Stimulated activated CD4-positive, alpha-beta T cell treated with anti-CD3 and anti-CD28 coated beads, Interleukin-12 subunit alpha, Interleukin-12 subunit beta, amount 100 ng/mL, for 24 hours (primary cell): ENCODE measurements at places on chromosomes 12 and 14.

DNA sequence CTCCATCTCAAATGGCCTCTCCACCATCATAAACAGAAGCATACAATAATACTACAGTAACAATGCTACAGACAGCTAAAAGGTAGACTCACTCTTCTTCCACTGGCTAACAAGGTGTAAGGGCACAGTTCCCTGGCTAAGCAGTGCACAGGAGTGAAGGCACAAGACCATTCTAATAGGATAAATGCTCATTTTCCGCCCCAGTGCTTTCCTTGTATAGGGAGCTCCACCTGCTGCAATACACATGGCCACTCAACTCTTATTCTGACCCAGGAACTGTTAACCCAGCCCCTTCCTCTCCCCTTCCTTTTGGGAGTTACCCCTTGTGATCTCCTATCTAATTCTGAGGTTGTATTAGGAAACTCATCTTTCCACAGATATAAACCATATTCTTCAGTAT is 124.6 kb downstream of the KCNK10 start:
- DNase-seq = no peak

DNA sequence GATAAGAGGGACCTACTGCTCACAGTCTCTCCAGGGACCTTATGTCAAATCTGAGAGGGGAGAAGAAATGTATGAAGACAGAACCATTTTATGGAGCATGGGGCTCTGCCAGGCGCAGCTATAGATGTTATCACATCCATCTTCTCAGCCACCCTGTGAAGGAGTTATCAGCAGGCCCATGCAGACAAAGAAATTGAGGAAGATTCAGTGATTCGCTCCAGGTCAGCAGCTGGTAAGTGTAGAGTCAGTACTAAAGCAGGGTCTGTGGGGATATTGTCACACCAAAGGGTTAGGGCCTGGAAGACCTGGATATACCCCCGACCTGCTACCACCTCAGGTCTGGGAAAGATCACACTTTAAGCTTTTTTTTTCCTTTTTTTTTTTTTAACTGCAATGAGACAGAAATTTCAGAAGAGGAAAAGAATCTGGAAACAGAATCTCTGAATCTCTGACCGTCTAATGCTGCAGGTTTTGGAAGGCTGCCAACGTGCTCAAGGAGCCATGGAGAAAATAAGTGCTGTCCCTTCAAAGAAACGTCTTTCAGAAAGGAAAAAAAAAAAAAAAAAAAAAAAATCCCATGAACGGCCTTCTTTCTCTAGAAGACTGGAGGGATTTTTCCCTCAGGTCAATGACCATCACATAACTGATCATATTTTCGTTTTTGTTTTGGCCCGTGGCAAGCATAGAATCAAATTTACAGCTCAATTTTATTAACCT is 73.3 kb upstream of the PLEKHG7 start:
- no peak for DNase-seq

DNA sequence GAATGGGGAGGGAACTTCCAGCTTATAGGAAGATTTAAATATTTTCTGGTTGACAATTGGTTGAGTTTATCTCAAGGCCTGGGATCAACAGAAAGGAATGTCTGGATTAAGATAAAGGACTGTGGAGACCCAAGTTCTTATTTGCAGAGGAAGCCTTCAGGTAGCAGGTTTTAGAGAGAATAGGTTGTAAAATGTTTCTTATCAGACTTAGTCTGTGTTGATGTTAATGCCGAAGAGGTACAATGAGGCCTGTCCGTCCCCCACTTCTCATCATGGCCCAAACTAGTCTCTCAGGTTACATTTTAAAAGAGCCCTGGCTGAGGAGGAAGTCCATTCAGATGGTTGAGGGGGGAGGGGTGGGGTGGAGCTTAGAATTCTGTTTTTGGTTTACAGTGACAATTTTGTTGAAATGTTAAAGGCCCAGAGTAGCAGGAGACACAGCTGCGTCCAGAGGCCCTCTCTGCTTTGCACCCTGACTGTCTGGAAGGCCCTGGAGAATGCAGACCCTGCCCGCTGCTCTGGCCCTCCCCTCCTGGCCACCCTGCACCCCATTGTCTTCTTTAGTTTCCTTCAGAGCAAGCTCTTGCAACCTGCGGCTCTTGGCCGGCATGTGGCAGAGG is 672.5 kb upstream of the TMEM132C start:
- no peak for DNase-seq

GRCh38 chr12:131861261-131862083 is 33.0 kb upstream of the ULK1 start:
- DNase-seq = no peak

- DNase-seq = peak; percentile 43
Observed at GRCh38 chr12:123150744-123151456, at the start of gene PITPNM2. TSS of gene PITPNM2 (minus strand) at chr12:123151090. CDS start at chr12:123034590, 116,500 bp downstream.

GRCh38 chr12:2944401-2945047 is 14.7 kb upstream of the TEAD4 start:
- DNase-seq = no peak

DNA sequence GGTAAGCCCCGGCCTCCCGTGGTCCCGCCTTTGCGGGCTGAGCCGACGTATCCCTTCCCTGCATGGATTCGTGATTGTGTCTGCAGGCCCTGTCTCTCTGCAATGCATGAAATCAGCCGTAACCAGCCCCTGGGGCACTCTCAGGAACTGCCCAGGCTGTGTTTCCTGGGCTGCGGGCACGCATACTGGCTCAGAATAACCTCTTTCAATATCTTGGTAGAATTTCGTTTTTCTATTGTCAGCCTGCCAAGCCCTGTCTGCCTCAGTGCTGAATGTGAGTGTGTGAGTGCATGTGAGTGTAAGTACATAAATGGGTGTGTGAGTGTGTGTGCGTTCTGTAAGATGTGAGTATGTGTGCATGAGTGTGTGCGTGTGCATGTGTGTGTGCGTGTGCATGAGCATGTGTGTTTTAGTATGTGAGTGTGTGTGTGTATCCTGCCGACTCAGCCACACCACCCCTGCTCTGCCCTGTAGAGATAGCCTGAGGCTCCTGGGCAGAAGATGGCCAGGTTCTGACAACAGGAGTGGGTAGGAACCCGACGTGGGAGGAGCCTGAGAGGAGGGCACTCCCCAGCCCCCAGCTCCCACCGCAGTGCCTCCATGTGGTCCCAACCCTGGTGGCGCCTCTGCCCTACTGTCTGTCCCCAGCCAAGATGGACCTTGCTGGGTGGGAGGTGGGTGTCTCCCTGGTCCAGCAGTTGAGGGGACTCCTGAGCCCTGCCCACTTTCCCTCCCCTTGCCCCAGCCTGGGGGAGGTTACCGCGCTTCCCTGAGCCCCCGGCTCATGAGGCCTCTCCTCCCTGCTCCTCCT is 268.8 kb downstream of the ADGRD1 start:
- no peak for DNase-seq

DNA sequence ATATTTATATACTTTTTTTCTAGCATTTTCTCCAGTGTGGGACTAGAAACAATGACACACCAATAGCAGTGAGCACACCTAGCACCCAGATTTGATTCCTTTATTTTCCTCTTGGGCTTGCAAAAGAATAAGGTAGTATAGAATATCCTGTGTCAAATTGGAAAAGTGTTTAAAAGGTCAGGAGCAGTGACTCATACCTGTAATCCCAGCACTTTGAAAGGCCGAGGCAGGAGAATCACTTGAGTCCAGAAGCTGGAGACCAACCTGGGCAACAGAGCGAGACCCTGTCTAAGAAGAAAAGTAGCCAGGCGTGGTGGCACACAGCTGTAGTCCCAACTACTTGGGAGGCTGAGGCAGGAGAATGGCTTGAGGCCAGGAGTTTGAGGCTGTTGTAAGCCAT is 53.8 kb upstream of the SGPP1 start:
- DNase-seq = no peak

DNA sequence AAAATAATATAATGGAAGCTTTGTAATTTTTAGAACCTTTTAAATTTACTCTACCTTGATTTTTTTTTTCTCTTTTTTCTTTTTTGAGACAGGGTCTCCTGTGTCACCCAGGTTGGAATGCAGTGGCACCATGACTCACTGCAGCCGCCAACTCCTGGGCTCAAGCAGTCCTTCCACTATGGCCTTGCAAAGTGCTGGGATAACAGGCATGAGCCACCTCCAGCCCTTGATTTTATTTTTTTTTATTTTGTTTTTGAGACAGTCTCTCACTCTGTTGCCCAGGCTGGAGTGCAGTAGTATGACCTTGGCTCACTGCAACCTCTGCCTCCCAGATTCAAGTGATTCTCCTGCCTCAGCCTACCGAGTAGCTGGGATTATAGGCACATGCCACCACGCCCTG is 65.3 kb upstream of the TRAF3 start:
- no peak for DNase-seq

DNA sequence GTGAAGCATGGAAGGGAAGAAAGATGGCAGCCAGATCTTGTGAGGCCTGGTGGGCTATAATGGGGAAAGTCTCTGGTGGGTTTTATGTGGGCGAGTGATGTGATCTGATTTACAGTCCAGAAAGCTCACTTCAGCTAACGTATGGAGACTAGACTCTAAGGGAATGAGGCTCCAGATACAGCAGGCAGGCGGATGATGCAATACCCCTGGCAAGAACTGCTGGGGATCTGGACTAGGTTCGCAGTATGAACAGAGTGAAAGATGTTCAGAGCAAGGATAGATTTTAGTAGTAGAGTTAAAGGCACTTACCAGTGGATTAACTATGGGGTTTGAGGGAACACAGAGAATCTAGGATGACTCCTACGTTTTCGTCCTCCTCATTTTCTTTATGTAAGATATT is 253.1 kb downstream of the ANO2 start:
- DNase-seq = no peak

DNA sequence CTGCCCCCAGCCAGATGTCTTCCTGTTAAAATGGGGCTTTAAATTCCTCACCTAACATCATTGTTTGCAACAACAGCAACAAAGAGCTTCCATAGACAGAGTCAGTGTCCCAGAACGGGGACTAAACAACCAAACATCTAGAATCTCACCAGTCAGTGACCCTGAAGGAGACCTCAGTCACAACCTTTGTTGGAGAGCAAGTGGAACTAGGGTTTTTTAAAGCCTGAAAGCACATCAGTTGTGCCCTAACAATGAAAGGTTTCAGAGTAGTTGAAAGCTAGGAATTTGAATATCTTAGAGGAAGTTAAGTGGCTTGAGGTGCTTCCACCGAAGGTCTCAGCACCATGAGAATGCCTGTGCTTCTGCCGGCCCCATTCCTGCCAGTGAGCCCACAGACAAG is 5.0 kb upstream of the ALDH2 start:
- DNase-seq = no peak

DNA sequence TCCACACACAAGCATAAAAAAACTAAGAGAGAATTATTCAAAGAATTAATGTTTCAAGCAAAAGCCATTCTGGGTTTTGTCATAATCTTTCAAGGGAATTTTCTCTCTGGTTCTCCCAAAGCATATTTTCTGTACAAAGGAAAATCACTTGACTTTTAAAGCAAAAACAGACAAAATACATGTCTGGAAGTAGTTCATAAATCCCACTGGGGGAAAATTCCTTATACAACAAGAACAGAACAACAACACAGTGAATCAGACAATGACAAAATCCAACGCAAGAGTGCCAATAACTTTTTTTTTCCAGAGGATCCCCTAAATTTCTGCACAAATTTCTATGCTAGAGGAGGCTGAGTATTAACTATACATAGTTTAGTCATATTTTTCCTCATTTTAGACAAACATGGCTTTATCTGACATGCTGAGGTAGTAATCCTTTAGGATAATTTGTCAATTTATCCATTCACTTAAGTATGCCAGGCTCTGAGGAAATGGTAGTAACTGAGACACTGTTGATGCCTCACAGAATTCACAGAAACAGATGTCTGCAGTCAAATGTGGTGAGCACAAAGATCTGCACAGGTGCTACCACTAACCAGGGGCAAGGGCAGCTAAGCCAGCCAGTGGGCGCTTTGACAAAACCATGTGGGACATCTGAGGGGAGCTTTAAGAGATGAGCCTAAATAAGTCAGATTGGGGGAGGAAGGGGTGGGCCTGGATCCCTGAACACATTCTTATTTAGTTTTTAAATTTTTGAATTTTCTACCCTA is 38.0 kb downstream of the GRIP1 start:
- no peak for DNase-seq

DNA sequence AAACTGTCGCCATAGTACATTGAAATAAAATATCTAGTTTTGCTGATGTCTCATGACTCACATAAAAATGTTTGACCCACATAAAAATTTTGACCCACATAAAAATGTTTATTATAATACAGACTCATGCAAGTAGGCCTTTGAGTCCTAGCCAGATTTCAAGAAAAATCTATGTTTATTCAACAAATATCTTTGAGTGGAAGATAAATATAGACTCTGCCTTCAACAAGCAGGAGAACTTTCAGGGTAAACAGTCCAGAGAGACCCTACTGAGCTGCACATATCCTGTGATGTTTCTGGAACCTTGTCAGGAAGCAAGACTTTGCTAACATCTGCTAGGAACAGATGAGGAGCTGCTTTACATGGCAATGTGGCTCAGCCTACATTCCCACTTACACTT is 283.1 kb downstream of the MDGA2 start:
- no peak for DNase-seq

- no peak for DNase-seq
Observed at GRCh38 chr12:58931518-58931917, 11.2 kb upstream of the LRIG3 start.

DNA sequence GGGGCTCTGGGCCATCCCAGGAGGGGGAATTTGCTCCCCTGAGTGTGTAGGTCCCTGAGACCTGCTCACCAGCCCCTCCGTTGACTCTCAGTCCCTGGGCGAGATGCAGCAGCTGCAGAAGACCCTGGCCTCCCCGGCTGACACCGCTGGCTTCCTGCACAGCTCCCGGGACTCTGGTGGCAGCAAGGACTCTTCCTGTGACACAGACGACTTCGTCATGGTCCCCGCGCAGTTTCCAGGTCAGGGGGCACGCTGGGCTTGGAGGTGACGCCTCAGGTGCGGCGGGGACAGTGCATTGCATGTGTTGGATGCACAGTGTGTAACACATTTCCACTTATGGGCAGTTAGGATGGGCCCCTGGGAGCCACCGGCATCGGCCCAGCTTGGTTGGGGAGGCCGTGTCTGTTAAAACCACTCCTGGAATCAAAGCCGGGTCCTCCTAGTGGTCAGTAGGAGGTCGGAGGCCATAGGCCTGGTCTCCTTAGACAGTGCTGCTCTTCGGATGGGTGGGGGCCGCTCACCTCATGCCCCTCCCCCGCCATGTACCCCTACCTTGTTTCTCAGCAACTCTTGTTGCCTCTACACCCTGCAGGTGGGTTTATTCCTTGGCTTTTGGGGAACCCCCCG is 17.1 kb upstream of the PUS1 start:
- DNase-seq = no peak

DNA sequence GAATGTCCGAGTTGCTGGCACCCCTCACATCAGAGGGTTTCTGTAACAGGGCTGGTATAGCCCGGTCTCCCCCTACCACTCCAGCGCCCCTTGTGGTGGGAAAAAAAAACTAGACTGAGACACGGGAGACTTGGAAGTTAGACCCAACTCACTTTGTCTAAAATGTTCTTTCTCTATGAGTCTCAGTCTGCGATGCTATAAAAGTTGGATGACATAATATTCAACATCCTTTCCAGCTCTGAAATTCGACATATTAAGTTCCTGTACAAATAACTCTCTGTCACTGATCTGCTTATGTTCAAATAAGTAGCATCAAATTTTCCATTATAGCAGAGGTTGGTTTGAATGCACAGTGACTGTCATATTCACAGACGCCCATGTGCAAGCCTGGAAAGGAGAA is 25.7 kb upstream of the TC2N start:
- DNase-seq = no peak

GRCh38 chr14:100891501-100892445 is 11.7 kb downstream of the RTL1 start:
- DNase-seq = no peak
